ENCODE measurements at places on chromosomes 1 and 21. TPM values are rescaled to one million over a fixed set of nuclear protein-coding genes. Genes with fewer than 3 reads are reported as not detected.

ANKRD65 gene
- total RNA-seq = not detected

C1orf94 gene
- total RNA-seq = not detected

KRTAP11-1 gene
- total RNA-seq = not detected

RGS16 gene
- total RNA-seq = 0.30 TPM

ATP1A2 gene
- total RNA-seq = 0.07 TPM
